Activated naive CD8-positive, alpha-beta T cell treated with anti-CD3 and anti-CD28 coated beads for 36 hours (primary cell): ENCODE measurements at places on chromosomes 16 and 17. TPM values are rescaled to one million over a fixed set of nuclear protein-coding genes. Genes with fewer than 3 reads are reported as not detected.
A peak's percentile ranks its signal among the peaks of the same experiment; 100 is the strongest.

- peaks cover 4% of the 10 kb centered on the region for H3K4me1 ChIP-seq
- H3K4me3 ChIP-seq, result peak overlapping the region; percentile 10
- H3K27ac ChIP-seq, result no peak overlapping the region
- DNase-seq, result no peak
- H3K27me3 ChIP-seq, result peaks cover 46% of the 10 kb centered on the region
- no peaks in the 10 kb centered on the region for H3K36me3 ChIP-seq
These were observed 464 bp downstream of the RUNDC3A start for GRCh38 chr17:44308865-44309264.

DNA sequence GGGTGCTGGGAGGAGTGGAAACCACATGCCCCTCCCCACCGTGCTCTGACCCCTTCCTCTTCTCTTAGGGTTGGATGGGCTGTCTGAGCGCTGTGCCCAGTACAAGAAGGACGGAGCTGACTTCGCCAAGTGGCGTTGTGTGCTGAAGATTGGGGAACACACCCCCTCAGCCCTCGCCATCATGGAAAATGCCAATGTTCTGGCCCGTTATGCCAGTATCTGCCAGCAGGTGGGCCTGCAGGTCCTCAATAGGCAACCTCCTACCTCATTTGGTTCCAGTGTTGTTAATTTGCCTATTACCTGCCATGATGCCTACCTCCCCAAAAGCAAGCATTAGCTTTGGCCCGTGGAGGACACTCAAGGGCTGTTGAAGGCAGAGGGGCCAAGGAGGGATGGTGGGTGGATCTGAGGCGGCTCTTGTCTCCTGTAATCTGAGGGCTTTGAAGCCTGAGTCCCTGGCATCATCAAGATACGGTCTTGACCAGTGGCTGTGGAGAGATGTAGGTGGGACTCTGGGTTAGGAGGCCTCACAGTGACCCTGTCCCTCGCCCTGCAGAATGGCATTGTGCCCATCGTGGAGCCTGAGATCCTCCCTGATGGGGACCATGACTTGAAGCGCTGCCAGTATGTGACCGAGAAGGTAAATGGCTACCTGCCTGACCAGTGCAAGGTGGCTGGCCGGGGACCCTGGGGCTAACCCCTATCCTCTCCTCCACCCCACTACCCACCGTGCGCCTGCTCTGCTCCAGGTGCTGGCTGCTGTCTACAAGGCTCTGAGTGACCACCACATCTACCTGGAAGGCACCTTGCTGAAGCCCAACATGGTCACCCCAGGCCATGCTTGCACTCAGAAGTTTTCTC is 3.4 kb downstream of the ALDOA start:
- peak overlapping the region; percentile 69 for H3K4me3 ChIP-seq
- H3K27me3 ChIP-seq, result no peaks in the 10 kb centered on the region
- H3K36me3 ChIP-seq, result peaks cover 79% of the 10 kb centered on the region
- DNase-seq, result peak; percentile 62
- peak overlapping the region; percentile 87 for H3K27ac ChIP-seq
- H3K4me1 ChIP-seq, result peaks cover 33% of the 10 kb centered on the region

- peaks cover 29% of the 10 kb centered on the region for H3K4me1 ChIP-seq
- H3K27ac ChIP-seq, result no peak overlapping the region
- peaks cover 4% of the 10 kb centered on the region for H3K36me3 ChIP-seq
- H3K27me3 ChIP-seq, result no peaks in the 10 kb centered on the region
- no peak overlapping the region for H3K4me3 ChIP-seq
- DNase-seq, result no peak
These were observed 5.1 kb downstream of the PITPNA start for GRCh38 chr17:1557355-1558095.

DNA sequence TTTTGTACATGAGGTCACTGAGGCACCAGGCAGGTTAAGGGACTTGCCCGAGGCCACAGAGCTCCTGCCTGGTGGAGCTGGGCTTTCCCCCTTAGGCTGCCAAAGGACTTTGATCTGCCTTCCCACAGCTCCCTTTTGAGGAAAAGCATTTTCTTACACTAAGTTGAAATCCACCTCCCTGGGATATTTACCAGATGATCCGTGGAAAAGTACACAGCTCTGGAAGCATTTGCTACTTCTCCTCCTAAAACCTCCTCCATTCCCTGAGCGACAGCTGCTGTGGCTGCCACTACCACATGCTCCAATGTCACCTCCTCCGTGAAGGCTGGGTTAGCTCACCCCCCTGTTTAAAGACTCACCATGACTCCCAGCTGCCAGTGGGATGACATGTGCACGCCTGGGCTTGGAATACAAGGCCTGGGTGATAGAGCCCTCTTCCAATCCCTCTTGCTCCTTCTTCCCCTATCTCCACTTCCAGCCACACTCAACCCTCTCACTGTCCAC is 1.2 kb upstream of the MPRIP start:
- no peaks in the 10 kb centered on the region for H3K36me3 ChIP-seq
- peak overlapping the region; percentile 45 for H3K4me3 ChIP-seq
- H3K27me3 ChIP-seq, result no peaks in the 10 kb centered on the region
- no peak overlapping the region for H3K27ac ChIP-seq
- peaks cover 39% of the 10 kb centered on the region for H3K4me1 ChIP-seq

- H3K27me3 ChIP-seq, result no peaks in the 10 kb centered on the region
- no peak for DNase-seq
- peaks cover 2% of the 10 kb centered on the region for H3K36me3 ChIP-seq
- H3K4me1 ChIP-seq, result no peaks in the 10 kb centered on the region
- H3K4me3 ChIP-seq, result no peak overlapping the region
- H3K27ac ChIP-seq, result no peak overlapping the region
These were observed 16.9 kb downstream of the ETV4 start for GRCh38 chr17:43528988-43529814.

DNA sequence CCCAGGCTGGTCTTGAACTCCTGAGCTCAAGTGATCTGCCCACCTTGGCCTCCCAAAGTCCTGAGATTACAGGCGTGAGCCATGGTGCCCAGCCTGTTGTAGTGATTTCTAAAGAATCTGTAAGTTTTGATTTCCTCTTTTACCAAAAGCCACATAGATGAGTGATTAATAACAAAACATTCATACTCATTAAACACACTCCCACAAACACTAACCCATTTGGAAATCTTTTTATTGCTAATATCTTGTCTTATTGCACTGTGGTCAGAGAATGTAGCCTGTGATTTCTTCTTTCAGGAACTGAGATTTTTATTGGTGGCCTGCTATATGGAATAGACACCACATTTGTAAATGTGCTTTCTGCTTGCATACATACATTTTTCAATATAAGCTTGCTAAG is 31.6 kb downstream of the MYH10 start:
- no peak for DNase-seq
- H3K4me1 ChIP-seq, result no peaks in the 10 kb centered on the region
- no peaks in the 10 kb centered on the region for H3K27me3 ChIP-seq

GRCh38 chr16:48542020-48542473 is 67.9 kb downstream of the N4BP1 start:
- no peak overlapping the region for H3K27ac ChIP-seq
- peaks cover 4% of the 10 kb centered on the region for H3K36me3 ChIP-seq
- peaks cover 23% of the 10 kb centered on the region for H3K4me1 ChIP-seq
- H3K4me3 ChIP-seq, result no peak overlapping the region

DNA sequence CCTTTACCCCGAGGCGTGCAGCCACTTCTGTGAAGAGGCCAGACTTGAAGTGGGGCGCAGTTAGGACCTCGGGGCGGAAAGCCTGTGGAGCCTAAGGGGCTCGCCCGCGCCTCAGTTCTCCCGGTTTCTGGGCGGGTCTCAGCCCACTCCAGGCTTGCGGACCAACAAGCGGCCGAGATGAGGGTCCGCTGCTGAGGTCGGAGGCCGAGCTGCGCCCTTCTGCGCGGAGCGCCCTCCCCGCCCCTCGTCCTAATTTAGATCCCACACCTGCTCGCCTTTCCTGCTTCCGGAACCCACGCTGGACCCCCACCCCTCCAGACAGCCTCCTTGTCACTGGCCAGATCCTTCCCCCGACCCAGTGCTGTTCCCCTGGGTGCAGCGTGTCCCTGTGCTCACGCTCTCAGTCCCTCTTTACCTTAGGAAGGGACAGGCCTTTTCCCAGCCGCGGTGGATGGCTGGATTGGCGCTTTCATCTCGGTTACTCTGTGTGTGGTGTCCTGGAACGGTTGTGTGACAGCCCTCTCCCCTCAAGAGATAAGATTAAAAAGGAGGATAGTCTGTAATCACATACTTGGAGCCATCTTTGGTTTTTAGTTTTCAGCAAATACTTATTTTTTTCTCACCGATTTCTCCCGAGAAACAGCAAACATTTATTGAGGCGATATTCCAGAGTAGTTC is 933 bp upstream of the ATXN7L3 start:
- no peak for DNase-seq
- peak overlapping the region; percentile 94 for H3K27ac ChIP-seq
- H3K4me3 ChIP-seq, result peak overlapping the region; percentile 89
- H3K36me3 ChIP-seq, result peaks cover 4% of the 10 kb centered on the region
- H3K4me1 ChIP-seq, result peaks cover 42% of the 10 kb centered on the region

DNA sequence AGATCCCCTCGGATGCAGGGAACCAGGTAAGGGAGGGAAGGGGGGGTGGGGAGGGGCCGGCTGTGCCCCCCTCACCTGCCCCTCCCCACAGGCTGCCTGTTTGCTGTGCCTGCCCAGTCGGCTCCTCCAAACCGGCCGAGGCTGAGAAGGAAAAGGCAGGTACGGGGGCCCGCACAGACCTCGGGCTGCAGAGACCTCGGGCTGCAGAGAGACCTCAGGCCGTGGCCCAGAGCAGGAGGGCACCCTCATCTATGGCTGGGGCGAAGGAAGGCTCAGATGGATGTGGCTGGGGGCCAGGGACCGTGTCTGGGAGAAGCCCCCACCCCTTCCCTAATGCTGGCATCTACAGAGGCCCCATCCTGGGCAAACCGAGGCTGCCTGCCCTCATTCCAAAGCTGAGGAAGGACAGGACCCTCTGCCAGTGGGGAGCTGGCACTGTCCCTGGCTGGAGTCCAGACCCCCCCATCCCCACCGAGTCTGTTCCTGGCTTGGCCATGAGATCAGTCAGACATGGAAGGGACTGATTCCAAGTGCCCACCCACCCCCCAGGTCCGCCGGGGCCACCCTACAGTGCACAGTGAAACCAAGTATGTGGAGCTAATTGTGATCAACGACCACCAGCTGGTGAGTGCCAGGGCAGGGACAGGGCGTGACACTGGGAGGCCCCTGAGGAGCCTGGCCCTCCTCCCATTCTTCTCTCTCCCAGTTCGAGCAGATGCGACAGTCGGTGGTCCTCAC is 13.7 kb downstream of the ADAM11 start:
- peaks cover 20% of the 10 kb centered on the region for H3K27me3 ChIP-seq
- peaks cover 6% of the 10 kb centered on the region for H3K4me1 ChIP-seq
- H3K27ac ChIP-seq, result no peak overlapping the region
- no peak overlapping the region for H3K4me3 ChIP-seq
- H3K36me3 ChIP-seq, result no peaks in the 10 kb centered on the region
- no peak for DNase-seq

DNA sequence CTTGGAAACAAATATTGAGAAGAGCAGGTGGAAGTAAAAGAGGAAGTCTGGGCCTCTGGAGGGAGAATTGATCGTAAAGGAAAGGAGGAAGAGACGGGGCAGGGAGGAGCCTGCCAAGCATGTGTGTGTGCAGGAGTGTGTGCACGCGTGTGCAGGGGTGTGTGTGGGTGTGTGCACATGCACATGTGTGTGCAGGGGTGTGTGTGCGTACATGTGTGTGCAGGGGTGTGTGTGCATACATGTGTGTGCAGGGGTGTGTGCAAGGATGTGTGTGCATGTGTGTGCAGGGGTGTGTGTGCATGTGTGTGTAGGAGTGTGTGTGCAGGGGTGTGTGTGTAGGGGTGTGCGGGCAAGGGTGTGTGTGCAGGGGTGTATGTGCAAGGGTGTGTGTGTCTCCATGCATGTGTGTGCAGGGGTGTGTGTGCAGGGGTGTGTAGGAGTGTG is 10.0 kb downstream of the CEP295NL start:
- H3K36me3 ChIP-seq, result no peaks in the 10 kb centered on the region
- no peak for DNase-seq
- H3K27me3 ChIP-seq, result peaks cover 5% of the 10 kb centered on the region
- H3K4me1 ChIP-seq, result peaks cover 33% of the 10 kb centered on the region
- H3K27ac ChIP-seq, result no peak overlapping the region

- no peak for DNase-seq
- peaks cover 73% of the 10 kb centered on the region for H3K27me3 ChIP-seq
- H3K4me3 ChIP-seq, result no peak overlapping the region
- no peak overlapping the region for H3K27ac ChIP-seq
- no peaks in the 10 kb centered on the region for H3K4me1 ChIP-seq
These were observed 650 bp upstream of the OTOP3 start for GRCh38 chr17:74935048-74935447.

DNA sequence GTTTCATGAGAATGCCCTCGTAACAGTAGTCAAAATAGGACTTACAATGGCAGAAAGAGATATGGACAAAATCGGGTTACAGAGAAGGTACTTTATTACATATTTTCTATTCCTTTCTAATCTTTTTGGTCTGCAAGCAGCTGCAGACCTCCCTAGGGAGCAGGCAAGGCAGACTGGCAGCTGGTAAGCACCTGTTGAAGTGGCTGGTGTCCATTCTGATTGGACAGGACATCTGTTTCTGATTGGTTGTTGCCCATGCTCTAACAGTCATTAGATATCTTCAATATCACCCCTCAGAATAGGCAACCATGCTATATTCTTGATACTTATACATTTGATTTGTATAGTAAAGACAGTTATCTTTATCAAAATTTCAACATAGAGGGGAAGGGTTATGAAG is 606.3 kb downstream of the KCNJ2 start:
- no peak overlapping the region for H3K4me3 ChIP-seq
- no peaks in the 10 kb centered on the region for H3K4me1 ChIP-seq
- H3K27ac ChIP-seq, result no peak overlapping the region
- no peaks in the 10 kb centered on the region for H3K27me3 ChIP-seq
- H3K36me3 ChIP-seq, result no peaks in the 10 kb centered on the region
- DNase-seq, result no peak

GRCh38 chr17:21674242-21674731 is 18.0 kb upstream of the KCNJ18 start:
- no peaks in the 10 kb centered on the region for H3K4me1 ChIP-seq
- no peak overlapping the region for H3K27ac ChIP-seq
- no peak for DNase-seq
- no peaks in the 10 kb centered on the region for H3K36me3 ChIP-seq

Gene MRPL10
- total RNA-seq, result 75.2 TPM

Gene ZNF594
- total RNA-seq, result 7.7 TPM

Gene HIGD1B
- total RNA-seq, result not detected

Gene ELMO3
- 4.3 TPM for total RNA-seq
